ENCODE measurements at places on chromosomes 6 and 20.

DNA sequence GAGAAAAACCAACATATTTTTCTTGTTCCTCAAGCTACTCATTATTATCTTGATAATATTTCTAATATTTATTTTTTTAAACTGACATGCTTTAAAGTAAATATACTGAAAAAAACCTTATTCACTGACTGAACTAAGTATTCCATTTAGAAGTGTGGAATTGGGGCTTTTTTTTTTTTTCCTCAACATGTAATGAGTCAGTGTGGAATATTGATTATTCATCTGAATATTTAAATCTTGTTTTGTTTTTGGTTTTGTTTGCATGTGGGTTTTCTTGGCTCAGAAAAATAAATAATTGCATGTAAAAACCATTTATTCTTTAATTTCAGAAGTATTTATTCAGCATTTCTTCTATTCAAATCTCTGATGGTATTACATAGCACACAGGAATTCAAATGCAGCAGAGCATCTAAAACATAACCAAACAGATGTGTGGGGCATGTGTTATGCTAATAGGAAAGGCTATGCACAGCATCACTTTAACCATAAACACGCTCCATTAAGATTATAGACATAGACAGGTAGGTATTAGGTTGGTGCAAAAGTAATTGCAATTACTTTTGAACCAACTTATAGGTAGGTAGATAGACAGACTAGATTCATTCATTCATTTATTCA lies 166.5 kb downstream of the PLCB1 start:
- no peak for DNase-seq

DNA sequence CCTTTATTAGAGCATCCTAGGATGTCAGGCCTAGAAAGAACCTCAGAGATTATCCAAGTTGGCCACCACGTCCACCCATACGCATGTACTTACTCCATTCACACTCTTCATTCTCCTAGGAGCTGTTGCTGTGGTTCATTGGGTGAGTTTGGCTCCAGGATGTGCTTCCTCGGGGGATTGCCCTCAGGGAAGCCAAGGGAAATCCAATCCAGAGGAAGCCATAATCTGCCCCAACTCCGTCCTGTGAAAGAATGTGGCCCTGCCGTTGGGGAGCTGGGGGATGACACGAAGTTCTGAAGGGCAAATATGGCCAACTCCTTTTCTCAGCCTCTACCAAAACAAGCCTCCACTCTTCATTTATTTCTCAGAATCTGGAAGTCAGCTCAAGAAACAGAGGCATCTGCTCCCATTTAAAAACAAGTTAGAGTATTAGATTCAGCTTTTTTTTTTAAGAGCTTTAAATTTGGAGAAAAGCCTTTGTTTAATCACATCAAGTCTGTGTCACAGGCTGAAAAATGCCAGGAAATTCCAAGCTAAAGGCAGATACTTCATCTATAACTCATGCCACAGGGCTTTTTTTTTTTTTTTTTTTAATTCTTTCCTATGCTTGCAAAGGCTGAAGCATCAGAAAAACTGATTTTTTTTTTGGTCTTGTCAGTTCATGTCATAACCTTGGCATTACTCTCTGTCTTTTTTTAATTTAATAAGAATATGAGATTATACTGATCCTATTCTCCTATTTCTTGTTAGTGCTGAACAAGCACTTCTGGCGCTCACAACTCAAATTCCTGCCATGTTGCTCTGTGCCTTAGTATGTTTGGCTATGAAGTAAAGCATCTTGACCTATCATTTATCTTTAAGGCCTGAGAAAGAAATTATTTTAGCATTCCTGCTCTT lies 480.9 kb upstream of the MARCKS start:
- no peak for DNase-seq

- DNase-seq = no peak
Observed at GRCh38 chr20:15945289-15945688, 628.0 kb downstream of the KIF16B start.

- no peak for DNase-seq
Observed at GRCh38 chr6:158027590-158028285, 46.1 kb downstream of the SYNJ2 start.

- DNase-seq = no peak
Observed at GRCh38 chr6:7532232-7532631, 9.2 kb upstream of the DSP start.

- peak; percentile 80 for DNase-seq
Observed at GRCh38 chr6:36759148-36759759, 61.6 kb downstream of the RAB44 start.

DNA sequence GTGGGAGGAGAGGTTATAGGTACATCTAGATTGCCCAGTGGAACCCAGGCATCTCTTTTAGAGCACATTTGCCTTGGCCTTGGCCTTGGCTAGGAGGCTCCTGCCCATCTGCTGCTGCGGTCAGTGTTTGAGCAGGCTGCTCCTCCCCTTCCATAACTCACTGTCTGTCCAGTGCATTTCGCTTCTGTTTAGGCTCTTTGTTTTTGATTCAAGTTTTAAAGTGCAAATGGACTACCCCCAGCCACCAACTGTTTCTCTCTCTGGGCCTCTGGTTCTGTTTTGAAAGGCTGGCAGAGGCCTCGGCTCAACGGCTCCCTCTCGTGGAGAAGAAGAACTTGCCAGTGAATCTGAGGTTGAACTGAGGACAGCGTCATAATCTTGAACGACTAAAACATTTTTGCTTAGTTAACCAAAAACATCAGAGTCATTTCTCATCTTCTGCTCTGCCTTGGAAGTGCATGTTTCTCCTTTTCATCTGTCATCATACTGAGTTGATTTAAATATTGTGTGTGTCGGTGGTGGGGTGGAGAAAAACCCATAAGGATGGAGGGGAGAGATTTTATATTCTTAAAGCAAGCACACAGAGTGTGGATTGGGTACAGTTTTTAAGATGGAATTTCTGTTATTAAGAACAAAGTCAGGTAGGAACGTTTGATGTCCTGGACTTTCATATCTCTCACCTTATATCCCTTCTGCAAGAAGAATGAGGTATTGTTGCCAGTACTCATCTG lies 171.4 kb downstream of the DTNBP1 start:
- peak; percentile 73 for DNase-seq

GRCh38 chr6:73888050-73888449 lies 192.0 kb downstream of the CD109 start:
- no peak for DNase-seq

- DNase-seq = no peak
Observed at GRCh38 chr20:58731192-58731591, 38.6 kb downstream of the NPEPL1 start.

DNA sequence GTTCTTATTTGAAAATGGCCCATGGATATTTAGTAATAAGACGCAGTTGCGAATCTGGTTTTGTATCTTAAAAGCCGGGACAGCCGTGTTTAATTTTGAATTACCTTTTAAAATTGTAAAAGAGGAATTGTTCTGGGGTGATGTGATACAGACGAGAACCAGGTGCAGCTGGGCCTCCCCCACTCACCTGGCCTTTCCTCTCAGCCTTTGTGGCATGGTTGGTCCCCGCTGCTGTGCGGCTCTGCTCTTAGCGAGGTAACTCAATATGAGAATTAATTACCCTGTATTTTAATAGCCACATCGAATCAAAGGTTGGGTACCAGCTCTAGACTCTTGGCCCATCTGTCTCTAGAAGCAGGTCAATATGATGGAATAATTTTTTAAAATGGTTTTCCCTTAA lies 56.5 kb upstream of the DACT2 start:
- no peak for DNase-seq

- no peak for DNase-seq
Observed at GRCh38 chr20:36875702-36876472, at the start of gene TLDC2. TLDC2 (plus strand) TSS chr20:36876138; CDS start chr20:36876175, 37 bp downstream.

DNA sequence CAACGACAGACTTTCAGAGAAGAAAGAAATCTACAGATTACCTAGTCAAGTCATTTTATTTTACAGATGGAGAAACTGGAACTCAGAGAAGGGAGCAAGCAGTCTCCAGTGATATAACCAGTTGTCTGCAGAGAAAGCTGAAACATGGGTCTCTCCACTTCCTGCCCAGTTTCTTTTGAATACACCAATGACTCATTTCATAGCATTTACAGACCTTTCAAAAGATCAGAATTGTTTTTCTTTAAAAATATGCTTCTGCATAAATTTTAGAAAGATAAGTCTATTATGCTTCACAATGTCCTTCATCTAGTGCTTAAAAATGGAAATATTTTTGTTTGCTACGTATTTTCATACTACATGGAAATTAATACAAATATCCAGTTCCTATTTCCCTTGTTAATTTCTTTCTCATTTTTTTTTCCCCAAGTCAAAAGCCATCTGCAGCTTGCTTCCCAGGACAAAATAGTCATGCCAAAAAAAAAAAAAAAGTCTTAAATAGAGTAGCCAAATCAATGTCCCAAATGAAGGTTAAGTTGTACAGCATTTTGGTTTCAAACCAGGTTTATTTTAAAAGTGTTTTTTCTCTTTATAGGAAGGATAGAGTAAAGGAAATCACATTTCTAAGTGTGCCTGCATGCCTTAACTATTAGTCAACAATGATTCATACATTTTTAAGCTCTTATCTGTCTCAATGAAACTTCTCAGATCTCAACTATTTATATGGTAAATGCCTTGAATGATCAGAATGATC lies 36.9 kb downstream of the ARHGAP18 start:
- DNase-seq = no peak

DNA sequence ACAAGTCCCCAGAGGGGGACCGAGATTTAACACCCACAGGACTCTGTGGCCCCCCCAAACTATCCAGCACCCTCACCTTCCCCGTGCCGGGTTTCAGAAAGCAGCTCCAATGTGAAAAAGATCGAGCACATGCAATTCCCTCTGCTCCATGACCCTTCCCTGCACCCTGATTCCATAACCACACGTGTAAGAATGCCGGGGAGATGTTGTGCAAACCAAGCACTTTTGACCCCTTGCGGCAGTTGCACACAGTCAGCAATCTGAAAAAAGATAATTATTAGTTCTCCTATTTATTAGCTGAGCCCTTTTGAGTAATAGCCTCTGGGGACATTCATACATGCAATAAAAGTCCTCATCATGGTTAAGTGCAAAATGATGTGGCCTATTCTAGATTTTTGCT lies 13.0 kb downstream of the FOXQ1 start:
- DNase-seq = no peak

DNA sequence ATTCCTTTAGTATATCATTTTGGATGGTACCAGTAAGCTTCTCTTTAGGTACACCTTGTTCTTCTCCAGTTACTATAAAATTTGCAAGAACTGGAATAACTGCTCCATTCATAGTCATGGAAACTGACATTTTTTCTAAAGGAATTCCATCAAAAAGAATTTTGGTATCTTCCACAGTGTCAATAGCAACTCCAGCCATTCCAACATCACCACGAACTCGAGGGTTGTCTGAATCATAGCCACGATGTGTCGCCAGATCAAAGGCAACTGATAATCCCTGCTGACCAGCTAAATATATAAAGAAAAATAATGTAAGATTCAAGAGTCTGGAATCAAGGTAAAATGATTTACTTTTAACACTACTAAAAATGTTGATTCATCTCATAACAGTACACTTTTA lies 5.3 kb downstream of the MMUT start:
- no peak for DNase-seq

DNA sequence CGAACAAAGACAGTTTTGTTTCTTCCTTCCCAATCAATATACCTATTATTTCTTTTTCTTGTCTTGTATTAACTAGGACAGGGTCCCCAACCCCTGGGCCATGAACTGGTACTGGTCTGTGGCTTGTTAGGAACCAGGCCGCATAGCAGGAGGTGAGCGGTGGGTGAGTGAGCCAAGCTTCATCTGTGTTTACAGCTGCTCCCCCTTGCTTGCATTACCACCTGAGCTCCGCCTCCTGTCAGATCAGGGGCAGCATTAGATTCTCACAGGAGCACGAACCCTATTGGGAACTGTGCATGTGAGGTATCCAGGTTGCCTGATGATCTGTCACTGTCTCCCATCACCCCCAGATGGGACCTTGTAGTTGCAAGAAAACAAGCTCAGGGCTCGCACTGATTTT lies 151.9 kb downstream of the CDKAL1 start:
- DNase-seq = no peak

- DNase-seq = no peak
Observed at GRCh38 chr6:27066381-27066780, 181.1 kb upstream of the PRSS16 start.

DNA sequence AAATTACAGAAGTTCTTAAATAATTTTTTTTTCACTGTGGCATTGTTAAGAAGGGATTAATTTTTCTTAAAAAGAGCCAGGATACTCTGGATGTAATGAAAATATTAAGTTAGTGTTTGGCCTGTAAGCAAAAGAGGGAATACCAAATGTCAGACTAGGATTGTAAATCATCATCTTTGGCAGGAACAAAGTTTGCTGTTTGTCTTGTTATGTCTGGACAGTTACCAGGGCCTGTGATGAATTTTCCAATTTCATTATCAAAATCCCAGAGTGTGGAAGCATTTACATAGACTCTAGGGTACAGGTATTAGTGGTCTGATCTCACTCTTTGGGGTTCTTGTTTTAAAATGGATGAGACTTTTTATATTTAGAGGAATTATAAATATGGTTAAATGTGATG lies 26.1 kb downstream of the CEP57L1 start:
- DNase-seq = no peak

DNA sequence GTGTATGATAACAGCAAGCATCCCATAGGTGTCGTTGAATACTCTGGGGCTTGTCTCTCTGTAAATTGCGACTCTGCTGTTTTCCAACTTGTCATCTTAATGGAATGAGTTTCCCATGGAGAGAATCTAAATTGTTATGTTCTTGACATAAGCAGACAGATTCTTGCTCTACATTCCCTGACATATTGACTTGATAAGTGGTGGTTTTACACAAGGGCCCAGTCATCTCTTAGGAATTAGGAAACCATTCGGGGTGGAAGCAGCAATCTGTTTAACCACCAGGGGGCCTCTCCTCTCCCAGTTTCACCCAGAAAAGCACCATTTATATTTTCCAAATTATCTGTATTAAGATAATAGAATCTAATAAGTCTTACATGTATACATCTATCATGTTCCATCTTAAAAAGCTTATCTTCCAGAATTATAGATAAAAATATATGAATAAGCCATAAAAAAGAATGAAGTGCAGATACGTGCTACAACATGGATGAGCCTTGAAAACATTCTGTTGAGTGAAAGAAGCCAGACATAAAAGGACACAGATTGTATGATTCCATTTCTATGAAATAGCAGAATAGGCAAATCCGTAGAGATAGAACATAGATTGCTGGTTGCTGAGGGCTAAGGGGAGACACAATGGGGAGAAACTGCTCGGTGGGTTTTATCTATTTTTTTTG lies 23.1 kb upstream of the MROH8 start:
- DNase-seq = peak; percentile 38

DNA sequence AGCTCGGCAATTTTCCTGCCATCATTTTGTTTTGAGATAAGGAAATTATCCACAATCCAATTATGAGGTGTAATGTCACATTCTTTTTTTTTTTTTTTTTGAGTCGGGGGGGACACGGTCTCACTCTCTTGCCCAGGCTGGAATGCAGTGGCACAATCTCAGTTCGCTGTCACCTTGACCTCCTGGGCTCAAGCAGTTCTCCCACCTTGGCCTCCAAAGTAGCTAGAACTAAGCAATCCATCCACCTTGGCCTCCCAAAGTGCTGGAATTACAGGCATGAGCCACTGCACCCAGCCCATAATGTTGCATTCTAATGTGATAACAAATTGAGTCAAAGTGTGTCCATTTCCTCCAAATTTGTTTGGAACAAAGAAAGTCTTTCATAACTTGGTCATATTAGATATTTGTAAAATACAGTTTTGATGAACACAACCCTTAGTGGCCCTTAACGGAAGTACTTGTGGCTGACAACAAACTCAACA lies 144.1 kb upstream of the AFDN start:
- DNase-seq = no peak
